ENCODE measurements at places on chromosomes 5 and 9. TPM values are rescaled to one million over a fixed set of nuclear protein-coding genes. Genes with fewer than 3 reads are reported as not detected.

Gene ZNF462
- 27.5 TPM for total RNA-seq

Gene PKD2L2
- total RNA-seq = not detected

Gene TERT
- not detected for total RNA-seq

Gene PHYHD1
- 20.3 TPM for total RNA-seq

Gene BARX1
- 0.50 TPM for total RNA-seq

Gene WNK2
- total RNA-seq = 6.2 TPM

Gene SLC44A1
- 64.9 TPM for total RNA-seq

Gene SAPCD2
- 7.5 TPM for total RNA-seq

Gene LHX6
- total RNA-seq = 0.16 TPM

Gene CATSPER3
- not detected for total RNA-seq

Gene SLCO4C1
- 20.5 TPM for total RNA-seq

Gene PCDHB13
- total RNA-seq = 1.9 TPM

Gene GFI1B
- total RNA-seq = not detected

Gene NR5A1
- total RNA-seq = 0.20 TPM

Gene ADAMTS12
- total RNA-seq = 8.9 TPM

Measured in hepatocyte (in vitro differentiated cells).